Cardiac muscle cell (in vitro differentiated cells and primary cell): ENCODE measurements at places on chromosomes 2 and 18.

- DNase-seq = no peak
Observed at GRCh38 chr2:5824126-5824525, 131.9 kb downstream of the SOX11 start.

- peak; percentile 59 for DNase-seq
Observed at GRCh38 chr2:68319398-68320117, at the start of gene CNRIP1. Gene CNRIP1, minus strand, starts transcription at chr2:68319949. Its CDS starts 549 bp downstream, at chr2:68319400.

GRCh38 chr2:55153584-55154299, 78.4 kb downstream of the CLHC1 start:
- no peak for DNase-seq

GRCh38 chr2:98078701-98079100, 8.3 kb upstream of the VWA3B start:
- DNase-seq = no peak

DNA sequence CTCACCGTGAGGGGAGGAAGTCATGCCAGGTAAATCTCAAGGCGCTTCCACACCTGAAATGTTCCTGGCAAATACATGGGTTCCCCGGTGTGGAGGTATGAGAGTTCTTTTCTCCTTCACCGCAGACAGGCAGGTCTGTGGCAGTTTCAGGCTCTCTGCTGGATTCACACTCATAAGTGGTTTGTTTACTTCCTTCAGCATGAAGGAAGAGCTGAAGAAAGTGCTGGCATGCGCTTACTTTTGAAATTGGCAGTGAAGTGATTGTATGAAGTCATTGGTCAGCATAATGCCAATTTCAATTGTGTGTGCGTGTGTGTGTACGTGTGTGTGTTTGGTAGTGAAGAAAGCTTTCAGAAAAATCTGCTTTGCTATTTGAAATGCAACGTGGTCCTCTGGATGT, 43.4 kb downstream of the RNF144A start:
- no peak for DNase-seq

- DNase-seq = no peak
Observed at GRCh38 chr18:8462651-8463185, 146.5 kb upstream of the RAB12 start.

DNA sequence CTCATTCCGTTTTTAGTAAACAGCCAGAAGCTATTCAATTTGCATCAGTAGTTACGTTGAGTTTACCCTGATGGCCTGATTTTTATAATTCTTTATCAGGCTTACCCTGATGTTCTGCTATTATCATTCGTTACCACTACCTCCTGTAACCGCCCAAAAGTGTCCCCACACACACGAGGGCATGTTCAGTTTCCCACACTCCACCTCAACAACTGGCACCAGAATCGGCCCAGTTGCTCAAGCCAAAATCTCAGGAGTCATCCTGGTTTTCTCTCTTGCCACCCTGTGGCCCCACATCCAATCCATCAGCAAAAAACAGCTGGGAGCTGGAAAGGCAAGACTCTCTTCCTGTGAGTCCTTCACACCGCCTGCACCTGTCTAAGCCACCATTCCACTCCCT, 102.9 kb upstream of the RAB6C start:
- no peak for DNase-seq

DNA sequence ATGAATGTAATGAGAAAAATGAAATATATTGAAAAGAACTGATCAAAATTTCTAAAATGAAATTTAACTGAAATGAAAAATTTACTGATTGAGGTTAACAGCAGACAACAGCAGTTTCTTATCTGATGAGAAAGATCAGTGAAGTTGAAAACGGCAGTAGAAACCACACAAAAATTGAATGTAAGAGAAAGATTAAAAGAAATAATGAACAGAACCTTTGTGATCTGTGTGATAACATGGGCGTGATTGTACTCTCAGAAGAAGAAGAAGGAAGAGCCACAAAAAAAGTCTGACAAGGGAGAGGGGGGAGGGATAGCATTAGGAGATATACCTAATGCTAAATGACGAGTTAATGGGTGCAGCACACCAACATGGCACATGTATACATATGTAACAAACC, 45.2 kb downstream of the FAM117B start:
- no peak for DNase-seq

DNA sequence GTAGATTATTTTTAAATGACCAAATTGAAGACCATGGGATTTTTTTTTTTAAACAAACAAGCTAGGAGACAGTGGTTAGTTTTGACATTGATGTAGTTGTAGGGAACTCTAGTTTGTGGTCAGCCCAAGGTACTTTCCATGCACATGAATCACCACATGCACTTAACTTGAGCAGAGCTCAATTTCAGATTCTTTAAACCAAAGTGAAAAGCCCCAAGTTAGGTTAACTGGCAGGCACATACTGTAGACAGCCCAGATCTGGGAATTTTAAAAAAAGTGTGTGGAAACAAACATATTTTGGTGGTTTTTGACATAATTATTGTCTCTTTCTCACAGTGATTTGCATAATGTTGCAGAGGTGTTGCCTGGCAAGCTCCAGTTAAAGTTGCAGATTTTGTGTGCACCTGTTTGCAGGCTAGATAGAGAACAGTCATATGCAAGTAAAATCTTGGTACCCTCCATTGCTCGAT, 88.4 kb downstream of the BCL2L11 start:
- no peak for DNase-seq
